MCF 10A (cell line): ENCODE measurements at places on chromosomes 13 and 19.

DNA sequence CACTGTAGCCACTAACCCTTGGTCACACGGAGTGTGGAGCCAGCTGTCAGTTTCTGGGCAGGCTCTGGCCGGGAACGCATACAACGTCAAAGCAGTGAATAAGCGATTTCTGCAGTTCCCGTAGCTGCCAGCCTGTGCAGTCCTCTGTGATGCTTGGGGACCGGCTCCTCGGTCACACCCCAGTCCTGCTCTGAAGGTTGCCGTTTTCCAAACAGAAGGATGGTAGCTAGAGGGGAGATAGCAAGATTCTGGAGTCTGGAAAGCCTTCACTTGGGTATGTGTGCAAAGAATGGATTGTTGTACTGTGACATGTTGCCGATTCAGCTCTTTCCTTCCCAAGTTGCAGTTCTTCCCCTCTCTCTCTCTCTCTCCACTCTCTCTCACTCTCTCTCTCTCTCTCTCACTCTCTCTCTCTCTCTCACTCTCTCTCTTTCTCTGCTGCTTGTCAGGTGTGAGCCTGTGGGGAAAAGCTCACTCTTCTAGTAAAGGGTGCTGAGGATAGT lies 38.7 kb upstream of the C1QTNF9 start:
- peak; percentile 47 for DNase-seq

DNA sequence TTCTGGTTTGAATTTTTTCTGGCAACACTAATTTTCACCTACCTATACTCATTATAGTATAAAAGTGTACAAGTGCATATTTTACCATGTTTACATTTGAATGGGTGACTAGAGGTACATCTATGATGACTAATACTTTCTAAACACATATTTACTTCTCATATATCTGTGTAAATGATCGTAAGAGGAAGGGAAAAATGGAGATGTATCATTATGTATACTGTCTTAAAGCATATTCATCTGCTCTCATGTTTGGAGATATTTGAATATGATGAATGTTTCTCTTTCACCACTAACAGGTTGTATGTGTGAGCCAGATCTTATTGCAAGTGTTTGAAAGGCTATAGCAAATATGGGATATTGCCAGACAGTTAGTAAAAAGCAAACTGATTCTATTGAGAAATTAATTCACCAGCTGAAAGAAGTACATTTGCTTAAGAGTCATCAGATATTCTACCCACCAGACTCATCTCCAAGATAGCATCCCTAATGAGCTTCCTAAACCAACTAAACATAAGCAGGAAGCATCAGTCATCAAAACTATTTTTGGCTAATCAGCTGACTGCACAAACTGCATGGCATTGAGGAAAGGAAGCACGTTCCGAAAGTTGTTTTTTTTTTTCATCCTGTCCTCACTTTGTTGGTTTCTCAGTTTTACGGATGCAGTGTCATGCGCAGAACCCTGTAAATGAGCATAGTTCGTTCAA lies 738.2 kb downstream of the GPC5 start:
- no peak for DNase-seq

DNA sequence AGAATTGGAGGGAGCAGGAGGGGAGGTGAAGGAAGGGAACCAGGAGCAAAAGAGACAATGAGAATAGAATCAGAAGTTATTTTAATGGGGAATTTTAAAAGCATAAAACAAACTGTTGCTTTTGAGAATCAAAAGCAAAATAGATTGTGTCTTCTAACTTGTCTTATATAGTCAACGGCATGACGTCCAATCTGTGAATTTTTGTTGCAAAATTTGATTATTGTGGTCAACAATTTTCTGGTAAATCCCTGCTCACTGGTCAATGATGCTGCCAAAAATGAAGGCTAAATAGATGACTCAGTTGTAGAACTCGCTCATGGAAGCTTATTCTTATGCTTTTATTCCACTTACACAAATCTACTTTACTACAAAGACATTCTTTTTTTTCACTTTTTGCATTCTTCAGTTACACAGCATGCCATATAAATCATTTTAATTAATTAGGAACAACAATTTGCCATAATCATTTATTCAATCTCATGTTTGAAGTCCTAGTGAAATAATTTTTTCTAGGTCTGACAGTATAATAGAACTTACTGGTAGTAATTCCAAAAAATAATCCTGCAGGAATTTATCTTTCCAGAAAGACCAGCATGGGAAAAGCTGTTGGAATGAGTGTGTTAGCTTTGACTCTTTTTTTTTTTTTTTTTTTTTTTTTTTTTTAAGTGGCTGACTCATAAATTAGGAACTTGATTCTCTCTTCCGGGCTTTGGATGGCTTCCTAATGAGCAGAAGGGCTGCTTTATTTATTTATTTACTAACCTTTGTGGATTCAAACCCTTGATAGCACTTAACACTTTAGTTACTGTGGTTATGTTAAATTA lies 256.9 kb downstream of the SPRY2 start:
- peak; percentile 86 for DNase-seq

DNA sequence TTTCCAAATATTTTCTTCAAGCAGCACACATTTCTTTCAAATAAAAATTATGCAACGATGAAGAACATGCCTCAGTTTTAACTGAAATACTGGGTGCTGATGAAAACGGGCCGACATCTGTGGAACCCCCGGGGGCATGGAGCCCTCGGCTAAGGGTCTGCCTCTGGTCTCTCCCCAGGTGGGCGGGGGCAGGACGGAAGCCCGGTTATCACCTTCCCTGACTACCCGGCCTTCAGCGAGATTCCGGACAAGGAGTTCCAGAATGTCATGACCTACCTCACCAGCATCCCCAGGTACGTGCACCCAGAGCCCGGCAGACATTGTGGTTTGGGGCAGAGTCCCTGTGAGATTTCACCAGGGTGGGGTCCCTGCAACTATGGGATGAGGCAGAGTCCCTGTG lies 55.5 kb downstream of the MCF2L start:
- no peak for DNase-seq

- no peak for DNase-seq
Observed at GRCh38 chr13:77377016-77377415, 50.1 kb upstream of the MYCBP2 start.

- peak; percentile 82 for DNase-seq
Observed at GRCh38 chr19:1098177-1099051, 3.2 kb upstream of the POLR2E start.

- no peak for DNase-seq
Observed at GRCh38 chr13:39407786-39408185, 195.2 kb downstream of the LHFPL6 start.

GRCh38 chr19:50803633-50804419 lies 13.6 kb downstream of the ACP4 start:
- no peak for DNase-seq

DNA sequence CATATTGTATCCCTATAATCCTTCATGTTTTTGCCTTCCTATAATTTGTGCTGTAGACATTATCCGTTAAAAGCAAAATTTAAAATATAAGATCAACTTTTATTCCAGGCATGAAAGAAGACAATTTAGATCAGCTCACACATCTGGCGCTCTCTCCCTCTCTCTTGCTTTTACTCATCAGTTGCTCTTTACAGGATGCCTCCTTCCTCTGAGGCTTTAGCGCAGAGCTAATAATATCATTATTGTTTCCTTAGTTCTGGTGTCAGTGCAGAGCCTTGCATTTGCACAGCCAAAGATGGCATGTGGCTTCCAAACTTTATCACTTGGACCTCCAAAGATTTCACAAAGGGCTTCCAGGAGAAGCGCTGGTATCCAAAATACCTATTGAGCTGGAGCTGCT lies 295.1 kb downstream of the FGF9 start:
- DNase-seq = no peak

DNA sequence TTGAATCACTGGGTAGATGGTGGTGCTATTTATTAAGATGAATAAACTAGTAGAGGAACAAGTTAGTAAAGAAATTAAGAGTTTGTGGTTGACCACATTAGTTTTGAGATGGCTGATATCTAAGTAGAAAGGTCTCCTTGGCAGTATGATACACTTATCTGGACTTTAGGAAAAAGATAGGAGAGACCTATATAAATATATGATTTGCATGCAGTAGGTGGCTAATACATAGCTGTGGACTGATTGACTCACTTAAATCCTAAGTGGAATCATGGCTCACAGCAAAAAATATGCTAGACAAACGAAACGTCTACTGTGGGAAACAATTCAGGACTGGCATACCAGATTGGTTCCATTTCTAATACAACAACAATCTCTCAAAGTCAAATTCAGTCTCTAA lies 92.0 kb downstream of the CAB39L start:
- no peak for DNase-seq

GRCh38 chr13:31433746-31434145 lies 234.0 kb downstream of the B3GLCT start:
- DNase-seq = no peak

GRCh38 chr13:78881054-78881453 lies 222.1 kb upstream of the OBI1 start:
- DNase-seq = no peak

GRCh38 chr19:13981021-13981420 lies 25.1 kb downstream of the RFX1 start:
- DNase-seq = no peak

DNA sequence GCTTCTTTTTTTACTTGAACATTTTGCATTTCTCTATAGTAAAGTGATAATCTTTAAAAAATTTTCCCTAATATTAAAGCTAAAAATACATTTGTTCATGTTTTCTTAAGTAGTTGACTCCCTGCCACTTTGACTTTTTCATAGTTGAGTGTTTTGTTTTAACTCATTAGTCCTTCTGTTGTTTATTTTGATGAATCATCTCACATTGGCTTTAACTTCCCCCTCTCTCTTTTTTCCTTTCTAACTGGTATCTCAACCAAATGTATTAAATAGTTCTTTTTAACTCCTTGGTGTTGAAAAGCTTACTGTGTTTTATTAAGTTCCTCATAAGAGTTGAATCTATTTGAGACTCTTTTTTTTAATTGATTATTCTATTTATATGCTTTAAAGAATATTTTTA lies 2.8 kb downstream of the TNFSF13B start:
- DNase-seq = peak; percentile 16

- no peak for DNase-seq
Observed at GRCh38 chr13:74158571-74159352, 24.6 kb upstream of the KLF12 start.
